Stimulated activated CD8-positive, alpha-beta memory T cell treated with anti-CD3 and anti-CD28 coated beads, Interleukin-2, amount 100 ng/mL, for 48 hours (primary cell): ENCODE measurements at places on chromosomes 5 and 9.

- DNase-seq = no peak
These were observed 58.7 kb upstream of the SMIM32 start for GRCh38 chr5:136251502-136252169.

DNA sequence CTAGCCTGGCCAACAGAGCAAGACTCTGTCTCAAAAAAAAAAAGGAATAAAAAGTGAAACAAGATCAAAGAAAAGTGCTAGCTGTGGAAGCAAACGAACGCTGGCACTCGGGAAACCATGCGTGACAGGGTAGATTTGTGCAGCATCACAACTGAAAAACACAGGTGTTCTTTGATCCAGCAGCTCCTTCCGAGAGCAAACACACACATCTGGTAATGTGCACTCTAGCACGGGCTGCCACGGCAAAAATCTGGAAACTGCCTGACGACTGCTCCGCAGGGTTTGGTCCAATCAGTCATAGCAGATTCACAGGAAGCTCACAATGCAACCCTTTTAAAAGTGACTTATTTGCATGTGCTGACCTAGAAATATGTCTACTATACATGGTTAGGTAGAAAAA, 80.0 kb downstream of the SYK start:
- no peak for DNase-seq

GRCh38 chr5:129367883-129368282, 92.2 kb upstream of the ADAMTS19 start:
- no peak for DNase-seq

DNA sequence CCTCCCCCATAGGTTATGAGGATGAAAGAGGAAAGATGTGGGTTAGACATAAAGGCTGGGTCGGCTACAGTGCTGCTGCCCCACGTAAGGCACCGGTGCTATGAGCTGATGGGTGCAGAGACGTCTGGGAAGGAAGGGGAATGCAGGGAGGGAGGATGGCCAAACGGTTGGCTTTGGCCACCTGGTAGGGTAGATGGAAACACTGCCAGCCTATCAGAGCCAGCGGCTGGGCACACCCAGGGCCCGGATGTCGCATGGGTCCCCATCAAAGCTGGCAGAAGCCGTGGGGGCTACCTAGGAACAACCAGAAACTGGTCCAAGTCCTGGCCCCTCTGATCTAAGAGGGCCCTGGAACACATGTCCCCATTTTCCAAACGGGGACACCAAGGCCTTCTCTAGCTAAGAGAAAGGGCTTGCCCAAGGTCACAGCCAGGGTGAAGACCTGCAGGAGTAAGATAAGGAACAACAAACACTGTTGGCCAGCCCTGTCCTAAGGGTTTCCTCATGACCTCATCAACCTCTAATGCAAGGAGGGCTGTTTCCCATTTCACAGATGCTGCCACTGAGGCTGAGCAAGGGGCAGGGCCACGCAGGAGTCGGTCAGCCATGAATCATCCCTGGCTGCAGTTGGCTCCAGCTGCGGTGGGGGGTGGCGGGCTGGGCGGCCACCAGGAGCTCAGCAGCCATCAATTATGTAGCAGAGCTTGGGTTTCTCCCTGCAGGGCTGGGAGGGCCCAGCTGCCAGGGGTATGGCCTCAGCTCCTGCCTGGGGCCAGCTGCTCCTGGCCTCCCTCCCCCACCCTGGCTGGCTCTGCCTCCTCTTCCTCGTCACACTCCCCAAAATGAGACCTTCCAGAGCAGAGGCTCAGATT, 4.9 kb downstream of the SH3GLB2 start:
- DNase-seq = no peak

DNA sequence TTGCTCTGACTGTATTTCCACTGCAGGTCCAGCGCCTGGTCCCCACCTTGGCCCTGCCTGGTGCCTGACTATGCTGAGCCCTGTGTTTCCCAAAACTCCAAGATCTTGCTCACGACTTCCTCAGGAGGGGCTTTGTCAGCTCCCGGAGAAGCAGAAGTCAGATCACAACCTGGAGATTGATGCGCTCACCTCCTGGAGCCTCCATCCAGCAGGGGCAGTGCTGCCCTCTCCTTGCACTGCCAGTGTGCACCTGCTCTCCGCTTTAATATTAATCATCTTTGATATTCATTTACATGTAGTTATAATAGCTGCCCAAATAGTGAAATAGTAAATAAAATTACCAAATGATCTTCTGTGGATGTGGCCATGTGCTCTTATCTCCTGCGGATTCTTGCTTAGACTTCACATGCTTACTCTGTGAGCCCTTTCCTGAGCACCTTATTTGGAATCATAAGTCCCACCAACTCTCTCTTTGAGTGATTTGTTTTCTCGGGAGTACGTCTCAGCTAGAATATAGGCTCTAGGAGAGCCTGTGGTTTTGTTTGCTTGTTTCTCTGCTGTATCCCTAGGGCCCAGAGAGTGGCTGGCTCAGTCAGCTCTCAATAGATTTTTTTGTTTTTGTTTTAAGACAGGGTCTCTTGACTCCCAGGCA, 17.4 kb downstream of the MAML1 start:
- no peak for DNase-seq

DNA sequence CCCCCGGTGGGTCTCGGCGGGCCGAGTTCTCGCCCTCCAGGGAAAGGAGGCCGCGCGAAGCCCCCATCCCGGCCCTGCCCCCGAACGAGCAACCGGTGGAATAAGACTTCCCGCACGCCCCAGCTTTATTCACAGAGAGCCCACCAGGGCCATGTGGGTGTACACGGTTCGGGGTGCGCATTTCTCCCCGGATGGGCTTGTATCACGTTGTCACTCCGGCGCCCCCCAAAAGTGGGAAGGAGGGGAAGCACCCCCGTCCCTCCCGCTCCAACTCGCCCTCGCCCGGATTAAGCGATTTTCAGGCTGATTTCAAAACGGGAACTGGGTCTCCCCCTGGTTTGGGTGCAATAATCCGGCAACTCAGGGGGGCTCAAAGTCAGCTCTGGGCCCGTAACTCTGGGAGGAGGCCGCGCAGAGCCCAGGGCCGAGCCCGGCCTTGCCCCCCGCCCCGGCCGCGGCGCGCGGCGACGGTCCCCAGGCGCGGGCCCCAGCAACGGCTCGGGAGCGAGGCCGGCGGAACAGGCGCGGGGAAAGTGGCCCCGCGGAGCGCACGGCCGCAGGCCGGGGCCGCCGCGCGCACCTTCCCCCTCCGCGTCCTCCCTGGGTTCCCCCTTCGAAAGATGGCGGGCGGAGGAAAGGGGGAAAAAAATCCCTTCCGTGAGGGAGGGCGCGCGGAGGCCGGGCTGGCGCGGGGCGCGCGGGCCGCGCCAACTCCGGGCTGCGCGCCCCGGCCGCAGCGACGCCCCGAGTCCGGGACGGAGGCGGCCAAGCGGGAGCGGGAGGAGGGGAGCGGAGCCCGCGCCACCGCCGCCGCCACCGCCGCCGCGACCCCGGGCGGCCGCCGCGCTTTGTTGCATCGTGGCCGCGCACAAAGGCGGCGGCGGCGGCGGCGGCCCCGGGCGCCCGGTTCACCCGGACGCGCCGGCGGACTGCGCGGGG, 644 bp downstream of the BRD3 start:
- peak; percentile 22 for DNase-seq

- peak; percentile 22 for DNase-seq
These were observed 1.3 kb downstream of the HMGXB3 start for GRCh38 chr5:150001660-150002486.

DNA sequence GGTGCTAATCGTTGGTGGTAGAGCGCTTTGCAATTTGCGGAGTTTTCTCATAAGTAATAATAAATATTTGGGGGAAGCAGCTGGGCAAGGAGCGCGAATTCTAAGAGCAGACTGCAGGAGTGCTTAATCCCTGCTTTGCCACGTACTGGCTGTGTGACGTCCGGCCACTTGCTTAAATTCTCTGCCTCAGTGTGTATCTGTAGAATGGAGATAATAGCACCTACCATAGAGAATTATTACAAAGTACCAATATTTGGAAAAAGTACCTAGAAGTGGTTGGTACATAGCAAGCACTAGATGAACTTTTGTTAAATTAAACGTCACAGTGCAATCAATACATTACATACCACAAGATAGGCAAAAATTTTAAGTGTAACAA, 598 bp upstream of the TMED7 start:
- no peak for DNase-seq

GRCh38 chr9:127970401-127971313, 10.1 kb downstream of the EEIG1 start:
- no peak for DNase-seq

DNA sequence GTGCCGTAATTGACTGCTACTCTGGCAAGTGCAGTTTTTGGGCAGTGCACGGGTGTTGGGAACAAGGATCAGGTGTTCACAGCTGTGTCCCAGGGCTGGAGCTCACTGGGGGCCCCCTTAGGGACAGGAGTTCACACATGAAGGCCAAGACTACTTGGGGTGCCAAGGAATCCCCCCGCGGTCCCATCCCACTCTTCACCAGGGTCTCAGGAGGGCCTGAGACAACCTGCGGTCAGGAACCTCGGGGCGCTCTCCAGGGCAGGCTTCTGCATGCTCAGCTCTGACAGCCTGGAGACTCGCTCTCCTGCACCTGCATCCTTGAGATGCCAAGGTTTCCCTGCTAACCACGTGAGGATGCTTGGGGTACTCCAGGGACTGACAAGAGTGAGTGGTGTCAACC, 2.3 kb upstream of the MAN1B1 start:
- no peak for DNase-seq

- no peak for DNase-seq
These were observed 24.3 kb downstream of the EFNA5 start for GRCh38 chr5:107646418-107646817.
